Activated naive CD8-positive, alpha-beta T cell treated with anti-CD3 and anti-CD28 coated beads, Interleukin-2, amount 50 U/mL, for 24 hours (primary cell): ENCODE measurements at places on chromosomes 5 and 9.

- DNase-seq: no peak
Measured at GRCh38 chr5:131384616-131385214, 120.9 kb downstream of the CDC42SE2 start.

DNA sequence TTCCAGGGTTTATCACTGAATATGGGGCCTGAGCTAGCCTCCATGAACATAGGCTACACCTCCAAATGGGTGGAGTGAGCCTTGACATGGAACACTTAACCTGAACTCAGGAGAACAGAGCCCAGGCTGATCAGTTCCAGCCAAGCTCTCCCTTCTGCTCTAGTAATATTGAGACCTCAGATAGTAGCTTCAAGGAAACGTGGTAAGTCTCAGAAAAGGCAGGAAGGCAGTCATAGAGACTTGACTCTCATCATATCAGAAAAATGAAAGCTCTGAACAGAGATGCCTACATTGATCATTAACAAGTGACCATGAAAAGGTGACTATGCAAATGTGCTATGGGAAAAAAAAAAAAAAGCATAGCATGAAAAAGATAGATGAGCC, 40.5 kb upstream of the MYO10 start:
- DNase-seq: no peak

DNA sequence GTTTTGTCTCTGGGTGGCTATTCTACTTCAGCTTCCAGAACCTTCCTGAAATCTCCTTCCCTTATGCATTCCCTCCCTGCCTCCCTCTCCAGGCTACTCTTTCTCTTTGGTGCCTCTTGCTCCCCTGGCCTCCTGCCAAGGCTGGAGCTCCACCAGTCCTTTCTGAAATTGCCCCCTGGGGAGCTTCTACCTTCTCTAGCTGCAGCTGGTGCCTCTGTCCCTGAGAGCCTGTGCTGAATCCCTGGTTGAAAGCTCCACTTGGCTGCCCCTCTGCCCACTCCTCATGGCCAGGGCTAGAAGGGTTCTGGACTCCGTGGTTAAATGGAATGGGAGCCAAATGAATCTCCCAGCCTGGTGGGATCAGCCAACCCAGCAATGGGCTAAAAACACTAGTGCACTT, 80.1 kb downstream of the COL15A1 start:
- no peak for DNase-seq

GRCh38 chr5:178624631-178625546, 2.0 kb downstream of the CLK4 start:
- no peak for DNase-seq

DNA sequence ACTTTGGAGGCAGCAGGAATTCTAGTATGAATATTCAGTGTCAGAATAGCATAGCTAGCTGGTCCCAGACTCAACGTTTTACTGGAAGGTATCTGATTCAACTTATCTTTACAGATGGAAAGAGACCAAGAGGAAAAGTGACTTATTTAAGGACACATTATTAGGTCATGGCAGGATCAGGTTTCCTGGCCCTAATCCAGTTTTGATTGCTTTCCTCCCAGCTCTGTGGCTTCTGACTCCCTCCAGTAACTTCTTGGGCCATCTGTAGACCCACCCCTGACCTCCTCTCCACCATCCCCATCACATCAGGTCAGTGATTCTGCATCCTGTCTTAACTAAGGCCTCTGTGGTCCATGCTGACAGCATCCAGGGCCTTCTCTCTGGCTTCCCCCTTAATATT, 38.4 kb downstream of the SH3TC2 start:
- DNase-seq: no peak

- DNase-seq: no peak
Measured at GRCh38 chr9:114551750-114552685, 35.6 kb upstream of the ATP6V1G1 start.

DNA sequence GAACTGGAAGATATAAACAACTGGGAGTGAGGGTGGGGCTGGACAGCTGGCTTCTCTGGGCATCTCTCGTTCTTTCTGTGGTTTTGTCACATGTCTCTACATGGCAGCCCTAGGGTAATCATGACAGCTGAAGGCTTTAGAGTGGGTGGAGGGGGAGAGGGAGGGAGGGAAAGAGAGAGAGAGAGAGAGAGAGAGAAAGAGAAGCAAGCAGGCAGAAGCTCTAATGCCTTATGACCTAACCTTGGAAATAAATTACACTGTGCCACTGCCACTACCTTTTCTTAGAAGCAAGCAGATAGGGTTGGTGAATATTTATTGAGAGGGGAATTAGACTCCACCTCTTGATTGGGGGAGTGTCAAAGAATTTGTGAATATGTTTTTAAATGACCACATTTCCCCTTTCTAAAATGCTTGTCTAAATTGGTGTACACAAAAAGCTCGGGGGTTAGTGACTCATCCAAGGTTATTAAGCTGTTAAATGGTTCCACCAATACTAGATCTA, 2.6 kb upstream of the DAPK1 start:
- DNase-seq: no peak

GRCh38 chr9:72871685-72872084, 81.2 kb downstream of the ALDH1A1 start:
- DNase-seq: no peak

- no peak for DNase-seq
Measured at GRCh38 chr5:36056422-36056821, 10.3 kb downstream of the UGT3A2 start.

DNA sequence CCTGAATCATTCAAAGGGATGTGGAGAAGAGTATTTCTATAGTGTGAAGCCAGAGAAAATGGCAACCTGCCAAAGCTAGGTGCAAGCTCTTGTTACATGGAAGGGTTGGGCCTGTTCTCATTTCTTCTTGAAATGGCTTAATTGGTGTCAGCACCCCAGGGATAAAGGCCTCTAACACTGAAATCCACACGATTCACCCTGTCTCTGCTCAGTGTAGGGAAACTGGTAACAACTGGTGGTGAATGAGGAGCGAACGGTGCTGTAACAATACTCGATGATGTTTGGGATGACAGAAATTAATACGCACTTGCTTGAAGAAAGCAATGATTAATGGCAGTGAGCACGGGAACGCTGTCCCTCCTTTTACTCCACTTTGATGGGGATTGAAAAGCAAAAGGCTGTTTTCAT, 16.2 kb downstream of the PBX3 start:
- DNase-seq: no peak

- no peak for DNase-seq
Measured at GRCh38 chr5:74099538-74100267, 473.7 kb downstream of the ARHGEF28 start.

GRCh38 chr5:112824197-112824596, 36.9 kb upstream of the SRP19 start:
- DNase-seq: no peak

GRCh38 chr5:129664336-129664937, 83.5 kb upstream of the MINAR2 start:
- peak; percentile 50 for DNase-seq

DNA sequence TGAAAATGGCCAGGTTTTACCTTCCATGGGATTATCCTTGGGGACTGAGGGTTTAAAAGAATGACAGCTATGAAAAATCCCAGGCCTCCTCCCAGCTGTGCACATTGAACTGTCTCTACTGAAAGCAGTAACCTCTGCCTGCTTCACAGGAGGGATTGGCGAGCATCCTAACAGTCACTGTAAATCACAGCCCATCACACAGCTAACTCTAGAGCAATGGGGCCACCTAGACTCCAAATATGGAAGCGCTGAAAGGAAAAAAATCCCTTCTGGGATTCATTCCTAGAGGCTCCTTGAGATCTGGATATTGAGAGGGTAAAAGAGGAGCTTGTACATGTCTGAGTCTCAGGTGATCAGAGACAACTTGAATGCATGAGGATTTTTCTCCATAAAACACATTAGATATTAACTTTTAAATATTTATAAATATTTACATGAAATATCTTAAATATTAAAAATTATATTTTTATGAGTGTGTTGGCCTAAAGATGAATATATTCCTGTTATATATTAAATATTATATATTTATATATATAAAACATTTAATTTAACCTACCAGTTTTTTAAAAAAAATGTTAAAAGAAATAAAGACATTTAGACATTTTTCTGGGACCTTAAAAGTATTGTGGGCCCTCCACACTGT, 133.8 kb upstream of the SLC24A2 start:
- DNase-seq: no peak

DNA sequence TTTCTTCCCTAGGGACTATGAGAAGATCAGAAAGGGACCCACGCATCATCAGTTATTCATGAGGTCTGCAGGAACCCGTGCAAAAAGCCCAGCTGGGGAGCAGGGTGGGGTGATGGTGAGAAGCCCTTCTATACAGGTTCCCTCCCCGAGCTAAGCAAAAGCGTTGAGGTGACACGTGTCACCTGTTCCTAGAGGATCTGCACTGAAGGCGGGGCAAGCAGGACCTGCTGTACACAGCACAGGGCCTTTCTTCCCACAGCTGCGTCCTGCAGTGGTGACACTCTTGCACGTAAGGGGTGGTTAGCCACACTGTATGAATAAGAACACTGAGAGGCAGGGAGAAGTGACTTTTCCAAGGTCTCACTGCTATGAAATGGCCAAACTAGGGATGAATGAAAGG, 37.2 kb upstream of the SH3PXD2B start:
- no peak for DNase-seq

GRCh38 chr9:81578606-81579005, 110.7 kb downstream of the TLE1 start:
- DNase-seq: no peak

- DNase-seq: no peak
Measured at GRCh38 chr5:163379298-163380155, 57.9 kb upstream of the CCNG1 start.

GRCh38 chr9:94018628-94019027, 63.5 kb upstream of the BARX1 start:
- no peak for DNase-seq

DNA sequence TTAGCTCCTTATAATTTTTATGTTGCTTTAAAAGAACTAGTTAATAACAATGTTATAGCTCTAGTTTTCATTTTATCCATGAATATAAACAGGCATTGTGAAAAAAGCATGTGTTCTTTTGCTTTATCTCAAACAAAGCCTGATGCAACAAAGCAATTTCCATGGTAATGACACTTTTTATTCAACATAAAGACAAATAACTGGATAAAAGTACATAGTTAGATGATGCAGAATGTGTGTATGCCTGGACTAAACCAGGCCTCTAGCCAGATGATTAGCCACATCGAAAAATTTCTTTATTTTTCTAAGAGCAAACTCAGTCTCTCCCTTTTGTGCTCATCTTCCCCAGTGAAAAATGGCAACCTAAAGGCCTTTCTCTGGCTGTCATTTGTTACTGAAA, 125.6 kb upstream of the TARS1 start:
- DNase-seq: no peak
